ENCODE measurements at places on chromosomes 7 and 10.

GRCh38 chr10:93695740-93696139 is 6.7 kb downstream of the FRA10AC1 start:
- DNase-seq, result no peak

- no peak for DNase-seq
Measured at GRCh38 chr7:44291066-44291732, 34.2 kb downstream of the CAMK2B start.

DNA sequence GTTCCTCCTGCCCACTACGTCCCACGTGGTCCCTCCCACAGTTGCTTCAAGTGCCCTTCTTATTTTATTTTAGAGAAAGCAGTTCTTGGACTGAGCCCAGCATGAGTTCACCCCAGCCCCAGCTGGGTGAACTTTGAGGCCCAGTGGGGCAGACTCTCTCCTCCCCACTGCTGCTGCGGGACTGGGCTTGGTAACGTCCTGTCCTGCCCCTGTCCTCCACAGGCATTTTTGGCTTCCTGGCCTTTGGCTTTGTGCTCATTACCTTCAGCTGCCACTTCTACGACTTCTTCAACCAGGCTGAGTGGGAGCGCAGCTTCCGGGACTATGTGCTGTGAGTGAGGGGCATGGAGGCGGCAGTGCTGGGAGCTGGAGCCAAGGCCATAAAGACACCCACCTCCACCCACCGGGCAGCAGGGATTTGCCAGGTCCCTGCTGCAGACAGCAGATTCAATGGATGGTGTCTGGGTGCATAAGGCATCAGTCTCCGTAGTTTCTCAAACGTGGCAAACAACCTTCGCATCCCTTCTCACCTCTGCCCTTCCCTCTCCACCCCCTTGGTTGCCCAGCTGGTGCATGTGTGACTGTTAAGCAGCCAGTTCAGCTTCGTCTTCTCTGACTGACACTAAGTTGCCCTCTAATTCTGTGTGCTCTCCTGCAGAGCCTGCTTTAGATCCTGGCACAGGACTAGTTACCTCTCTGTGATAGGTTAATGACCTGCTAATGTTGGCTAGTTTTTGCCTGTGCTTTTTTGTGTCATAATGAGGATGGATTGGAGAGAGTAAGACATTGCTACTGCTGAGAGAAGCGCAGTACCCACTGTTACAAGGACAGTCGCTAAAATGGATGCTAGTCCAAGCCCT is 15.5 kb upstream of the AHCYL2 start:
- DNase-seq, result no peak

DNA sequence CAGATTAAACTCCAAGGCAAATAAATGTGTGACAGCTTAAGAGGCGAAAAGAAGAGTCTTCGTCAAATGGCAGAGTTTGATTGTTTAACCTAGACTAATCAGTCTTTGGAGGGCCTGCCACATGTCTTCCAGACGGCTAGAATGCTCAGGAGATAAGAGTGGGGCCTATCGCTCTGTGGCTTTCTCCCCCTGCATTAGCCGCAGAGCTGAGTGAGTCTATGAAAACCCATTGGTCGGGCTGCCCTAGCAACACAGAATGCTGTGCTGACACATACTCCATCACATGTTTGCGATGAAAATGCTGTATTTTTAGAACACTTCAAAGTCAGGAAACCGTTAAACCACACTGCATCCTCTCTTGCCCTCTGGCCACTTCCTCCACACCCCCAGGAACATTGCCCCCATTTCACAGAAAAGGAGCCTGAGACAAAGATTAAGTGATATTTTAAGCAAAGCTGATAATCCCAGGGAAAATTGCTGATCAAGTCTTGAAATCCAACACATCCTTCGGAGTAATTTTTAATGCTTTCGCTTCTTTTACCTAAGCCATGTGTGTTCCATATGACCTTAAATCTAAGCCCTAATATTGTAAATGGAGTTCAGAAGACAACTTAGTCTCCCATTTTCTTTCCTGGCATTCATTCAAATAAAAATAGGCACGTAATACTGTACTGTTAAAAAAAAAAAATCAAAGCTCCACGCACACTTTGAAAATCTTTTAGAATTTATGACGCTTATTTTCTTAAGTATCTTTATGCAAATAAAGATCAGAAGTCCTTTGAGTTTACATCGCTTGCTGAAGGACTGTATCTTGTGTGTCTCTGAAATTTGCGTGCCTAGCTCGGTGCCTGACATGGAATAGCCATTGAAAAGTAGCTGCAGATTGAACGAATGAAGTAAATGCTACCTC is 161.2 kb downstream of the CELF2 start:
- DNase-seq, result peak; percentile 93

DNA sequence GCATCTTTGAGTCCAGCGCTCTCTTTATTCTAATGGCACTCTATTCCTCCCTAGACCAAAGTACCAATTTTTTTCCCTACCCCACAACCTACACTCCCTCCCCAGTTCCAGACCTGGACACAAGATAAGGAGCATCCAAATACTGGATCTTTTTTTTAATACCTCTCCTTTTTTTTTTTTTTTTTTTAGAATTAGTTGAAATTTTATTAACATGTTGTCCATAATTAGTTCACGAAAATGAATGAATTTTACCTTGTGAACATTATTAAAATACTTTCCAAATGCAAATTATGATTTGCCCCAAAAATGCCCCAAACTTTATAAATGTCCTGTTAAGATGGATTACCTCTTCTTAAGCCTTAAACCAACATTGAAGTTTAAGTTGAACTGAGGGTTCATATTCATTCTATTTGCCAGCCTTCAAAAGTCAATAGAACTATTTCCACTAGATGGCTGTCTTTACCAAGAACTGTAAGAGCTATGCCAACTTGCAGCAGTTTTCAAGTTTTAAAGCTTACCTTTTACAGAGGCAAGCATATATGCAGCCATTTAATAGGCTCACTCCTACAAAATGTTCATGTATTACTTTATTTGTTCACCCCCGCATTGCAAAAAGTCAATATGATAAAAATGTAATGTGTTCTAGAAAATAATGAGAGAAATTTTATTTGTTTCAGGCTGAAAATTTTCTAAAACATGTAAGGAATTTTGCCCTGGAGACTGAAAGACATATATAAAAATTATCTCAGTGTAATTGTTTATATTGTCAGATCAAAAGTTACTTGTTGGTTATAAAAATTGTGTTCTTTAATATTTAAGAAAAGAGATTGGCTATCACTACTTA is 39.7 kb upstream of the TNKS2 start:
- peak; percentile 64 for DNase-seq

DNA sequence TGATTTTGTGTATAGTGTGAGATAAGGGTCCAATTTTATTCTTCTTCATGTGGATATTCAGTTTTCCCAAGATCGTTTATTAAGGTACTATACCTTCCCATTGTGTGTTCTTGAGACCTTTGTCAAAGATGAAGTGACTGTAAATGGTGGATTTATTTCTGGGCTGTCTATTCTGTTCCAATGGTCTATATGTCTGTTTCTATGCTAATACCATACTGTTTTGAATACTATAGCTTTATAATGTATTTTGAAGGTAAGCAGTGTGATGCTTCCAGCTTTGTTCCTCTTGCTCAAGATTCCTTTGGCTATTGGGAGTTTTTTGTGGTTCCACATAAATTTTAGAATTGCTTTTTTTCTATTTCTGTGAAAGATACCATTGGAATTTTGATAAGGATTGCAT is 8.7 kb upstream of the VWDE start:
- DNase-seq, result no peak

- no peak for DNase-seq
Measured at GRCh38 chr10:123475466-123475865, 190.7 kb upstream of the GPR26 start.

DNA sequence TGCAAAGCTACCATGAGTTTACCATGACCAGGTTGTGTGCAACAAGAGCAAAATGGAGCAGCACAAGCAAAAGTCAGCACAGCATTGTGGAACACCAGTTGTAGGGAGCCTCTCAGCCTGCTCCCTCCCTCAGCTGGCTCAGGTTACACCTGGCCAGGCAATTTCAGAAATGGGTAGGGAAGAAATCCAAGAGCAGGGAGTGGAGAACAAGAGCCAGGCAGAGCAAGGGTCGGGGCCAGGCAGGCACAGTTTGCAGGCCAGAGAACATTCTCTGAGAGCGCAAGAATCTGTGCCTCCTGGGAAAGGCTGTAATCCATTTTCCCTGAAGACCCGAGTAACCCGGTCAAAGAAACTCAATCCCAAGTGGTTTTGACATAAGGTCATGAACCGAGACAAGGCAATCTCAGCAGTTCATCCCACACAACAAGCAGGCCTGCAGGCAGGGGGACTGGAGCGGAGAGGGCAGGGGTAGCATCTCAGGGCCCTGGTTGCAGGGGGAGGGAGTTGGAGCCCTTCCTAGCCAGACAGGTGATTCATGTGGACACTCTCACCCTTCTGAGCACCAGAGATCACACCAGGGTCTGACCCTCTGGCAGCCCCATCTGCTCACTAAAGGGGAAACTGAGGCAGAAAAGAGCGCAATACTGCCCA is 258.4 kb downstream of the PLXNA4 start:
- DNase-seq, result no peak

GRCh38 chr7:82757-83155 is 109.6 kb upstream of the FAM20C start:
- DNase-seq, result no peak
